ENCODE measurements at places on chromosomes 4 and X.

- no peak for DNase-seq
Observed at GRCh38 chr4:183412821-183413220, 31.6 kb upstream of the CDKN2AIP start.

GRCh38 chr4:1365271-1366178, 18.5 kb downstream of the UVSSA start:
- DNase-seq: no peak

DNA sequence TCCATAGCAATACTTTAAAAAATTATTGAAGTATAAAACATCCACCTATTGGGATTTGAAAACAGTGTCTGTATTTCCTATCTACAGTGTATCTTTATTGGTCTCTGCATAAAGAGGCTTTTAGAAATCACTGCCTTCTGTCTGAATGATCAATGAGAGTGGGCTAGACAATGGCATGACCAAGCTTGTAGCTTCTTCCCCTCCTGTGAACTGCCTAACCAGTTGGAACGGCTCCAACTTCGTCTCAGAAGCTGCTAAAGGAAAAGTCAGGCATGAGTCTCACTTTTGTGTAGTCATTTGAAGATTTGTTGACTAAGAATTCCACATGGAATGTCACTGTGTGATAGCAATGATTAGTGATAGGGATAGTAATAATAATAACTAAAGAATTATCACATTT, 64.2 kb downstream of the INTS12 start:
- DNase-seq: no peak

GRCh38 chrX:150058728-150059127, 120.4 kb upstream of the EOLA2 start:
- DNase-seq: no peak

DNA sequence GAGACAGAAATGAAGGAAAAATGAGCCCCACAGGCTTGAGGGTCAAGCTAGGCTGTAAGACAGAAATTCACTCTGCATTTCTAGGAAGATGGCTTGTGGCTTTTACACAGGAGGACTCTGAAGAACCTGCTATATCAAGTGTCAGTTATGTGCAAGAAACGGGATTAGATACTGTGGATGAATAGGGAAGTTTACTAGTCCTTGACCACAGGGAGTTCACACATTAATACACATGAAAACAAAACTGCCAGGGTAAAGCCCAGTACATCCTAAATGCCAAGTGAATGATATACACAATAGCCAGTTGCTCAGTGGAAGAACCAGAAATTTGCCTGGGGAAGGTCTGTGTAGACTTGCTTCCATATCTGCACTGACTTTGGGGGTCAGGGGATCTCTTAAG, 53.5 kb downstream of the TMEM131L start:
- DNase-seq: no peak

GRCh38 chr4:170122252-170122651, 32.5 kb upstream of the AADAT start:
- no peak for DNase-seq

- DNase-seq: no peak
Observed at GRCh38 chr4:160286051-160286450, 1183.2 kb downstream of the RAPGEF2 start.

DNA sequence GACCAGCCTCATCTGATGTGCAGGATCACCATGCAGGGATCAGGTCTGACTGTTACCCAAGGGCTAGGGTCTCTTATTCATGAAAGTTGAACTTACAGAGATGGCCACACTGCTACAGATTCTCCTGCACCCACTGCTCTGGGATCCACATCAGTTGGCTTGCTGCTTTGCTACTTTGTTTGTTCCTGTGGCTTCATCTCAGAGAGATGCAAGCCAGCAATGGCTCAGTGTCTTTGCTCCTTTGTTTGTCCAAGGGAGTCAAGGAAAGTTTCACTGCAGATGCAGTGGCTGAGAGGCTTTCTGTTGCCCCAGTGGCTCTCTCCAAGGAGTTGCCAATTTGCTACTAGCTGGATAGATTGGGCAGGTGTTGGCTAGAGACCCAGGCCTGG, 70.3 kb upstream of the UGT2B7 start:
- no peak for DNase-seq

DNA sequence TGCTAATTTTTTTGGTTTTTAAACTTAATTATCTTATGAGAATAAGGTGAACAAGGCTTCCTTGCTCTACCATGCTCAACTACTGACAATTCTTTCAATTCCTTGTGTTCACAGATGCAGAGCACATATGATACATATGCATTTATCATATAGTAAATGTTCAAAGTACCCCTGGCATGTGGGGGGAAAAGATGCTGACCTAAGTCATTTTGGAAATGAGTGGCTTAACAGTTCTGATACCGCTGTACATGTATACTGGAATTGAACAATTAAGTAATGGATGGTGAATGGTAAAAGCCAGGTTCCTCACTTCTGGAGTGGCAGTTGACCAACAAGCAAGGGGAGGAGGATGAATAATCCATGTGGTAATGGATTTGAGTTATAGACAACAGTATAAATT, 149.6 kb downstream of the NAF1 start:
- DNase-seq: no peak

DNA sequence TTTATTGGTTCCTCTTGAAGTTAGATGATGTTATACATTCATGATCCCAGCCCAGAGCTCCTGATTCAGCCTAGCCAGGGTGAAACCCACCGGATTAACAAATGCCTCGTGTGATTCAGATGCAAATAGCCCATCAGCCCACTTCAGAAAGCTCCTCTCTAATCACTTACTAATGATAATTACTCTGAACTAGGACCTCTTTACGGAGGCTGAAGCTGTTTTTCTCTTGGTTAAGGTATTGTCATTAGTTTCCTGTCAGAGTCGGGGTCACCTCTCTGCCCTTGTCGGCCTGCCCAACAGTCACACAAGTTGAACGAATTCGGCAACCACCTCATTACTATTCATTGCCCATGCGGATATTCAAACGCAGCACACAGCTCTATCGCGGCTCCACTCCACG, 36.6 kb downstream of the ZFP42 start:
- DNase-seq: no peak

DNA sequence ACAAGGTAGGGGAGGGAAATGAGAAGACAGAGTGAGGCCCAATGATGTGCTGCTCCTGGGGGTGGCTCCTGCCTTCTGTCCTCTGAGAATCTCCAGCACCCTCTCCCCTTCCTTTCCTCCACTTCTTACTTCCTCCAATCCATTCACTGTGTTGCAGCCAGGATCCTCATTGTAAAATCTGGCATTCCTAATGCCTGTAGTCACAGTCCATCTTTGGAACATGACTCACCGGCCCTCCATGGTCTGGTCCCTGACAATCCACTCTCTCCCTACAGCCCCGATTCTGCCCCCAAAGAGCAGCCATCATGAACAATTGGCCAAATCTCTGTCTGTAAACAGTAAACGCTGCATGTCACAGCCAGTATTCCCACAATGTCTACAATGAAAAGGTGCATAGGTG, 72.9 kb downstream of the CLNK start:
- DNase-seq: no peak

DNA sequence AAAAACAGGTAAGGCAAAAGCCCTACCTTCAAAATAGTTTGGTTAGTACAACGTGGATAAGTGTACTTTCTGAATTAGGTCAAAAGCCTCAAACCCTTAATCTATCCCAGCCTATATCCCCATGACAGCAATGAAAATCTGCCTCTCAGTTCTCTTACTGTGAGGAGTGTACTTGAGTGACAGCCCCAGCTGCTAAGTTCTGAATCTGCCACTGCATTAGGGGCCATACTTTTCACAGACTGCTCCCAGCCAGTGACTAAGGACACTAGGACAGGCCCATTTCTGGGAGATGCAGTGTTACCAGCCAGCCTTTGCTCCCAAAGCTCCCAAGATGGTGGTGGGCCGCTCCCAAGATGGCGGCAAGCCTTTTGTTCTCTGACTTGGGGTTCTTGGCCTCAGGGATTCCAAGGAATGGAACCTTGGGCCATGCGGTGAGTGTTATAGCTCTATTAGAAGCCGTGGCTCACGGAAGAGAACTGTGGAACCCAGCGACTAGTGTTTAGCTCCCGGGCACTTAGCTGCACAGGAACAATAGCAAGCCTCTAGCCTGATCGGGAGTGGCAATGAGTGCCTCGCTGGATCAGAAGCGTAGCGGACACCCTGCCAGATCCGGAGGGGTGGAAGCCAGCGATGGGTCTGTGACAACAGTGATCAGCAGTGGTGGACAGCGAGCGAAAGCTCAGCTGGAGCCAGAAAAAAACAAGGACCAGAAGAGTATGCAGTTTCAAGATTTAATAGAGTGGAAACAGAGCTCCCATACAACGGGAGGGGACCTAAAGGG, 175.6 kb upstream of the NRK start:
- no peak for DNase-seq

- no peak for DNase-seq
Observed at GRCh38 chr4:61648264-61648663, 448.1 kb downstream of the ADGRL3 start.

GRCh38 chr4:170306208-170306607, 216.5 kb upstream of the AADAT start:
- no peak for DNase-seq

- no peak for DNase-seq
Observed at GRCh38 chr4:142141224-142141623, 504.8 kb downstream of the IL15 start.

DNA sequence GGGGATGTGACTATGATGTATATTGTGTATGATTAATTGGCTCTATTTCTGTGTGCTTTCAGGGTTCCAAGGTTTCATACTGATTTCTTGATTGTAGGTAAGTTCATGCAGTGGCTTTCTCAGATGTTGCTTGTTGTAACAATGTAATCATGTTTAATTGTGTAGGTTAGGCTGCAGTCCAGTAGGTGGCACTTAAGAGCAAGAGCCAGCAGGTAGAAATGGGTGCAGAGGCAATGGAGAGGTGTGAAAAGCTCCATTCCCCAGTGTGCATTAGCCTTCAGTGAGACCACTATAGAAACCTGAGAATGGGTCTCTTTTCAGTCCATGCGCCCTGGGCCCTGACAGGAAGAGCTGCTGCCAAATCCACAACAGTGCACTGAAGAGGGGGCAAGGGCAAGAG, 28.2 kb downstream of the DCAF12L2 start:
- no peak for DNase-seq

DNA sequence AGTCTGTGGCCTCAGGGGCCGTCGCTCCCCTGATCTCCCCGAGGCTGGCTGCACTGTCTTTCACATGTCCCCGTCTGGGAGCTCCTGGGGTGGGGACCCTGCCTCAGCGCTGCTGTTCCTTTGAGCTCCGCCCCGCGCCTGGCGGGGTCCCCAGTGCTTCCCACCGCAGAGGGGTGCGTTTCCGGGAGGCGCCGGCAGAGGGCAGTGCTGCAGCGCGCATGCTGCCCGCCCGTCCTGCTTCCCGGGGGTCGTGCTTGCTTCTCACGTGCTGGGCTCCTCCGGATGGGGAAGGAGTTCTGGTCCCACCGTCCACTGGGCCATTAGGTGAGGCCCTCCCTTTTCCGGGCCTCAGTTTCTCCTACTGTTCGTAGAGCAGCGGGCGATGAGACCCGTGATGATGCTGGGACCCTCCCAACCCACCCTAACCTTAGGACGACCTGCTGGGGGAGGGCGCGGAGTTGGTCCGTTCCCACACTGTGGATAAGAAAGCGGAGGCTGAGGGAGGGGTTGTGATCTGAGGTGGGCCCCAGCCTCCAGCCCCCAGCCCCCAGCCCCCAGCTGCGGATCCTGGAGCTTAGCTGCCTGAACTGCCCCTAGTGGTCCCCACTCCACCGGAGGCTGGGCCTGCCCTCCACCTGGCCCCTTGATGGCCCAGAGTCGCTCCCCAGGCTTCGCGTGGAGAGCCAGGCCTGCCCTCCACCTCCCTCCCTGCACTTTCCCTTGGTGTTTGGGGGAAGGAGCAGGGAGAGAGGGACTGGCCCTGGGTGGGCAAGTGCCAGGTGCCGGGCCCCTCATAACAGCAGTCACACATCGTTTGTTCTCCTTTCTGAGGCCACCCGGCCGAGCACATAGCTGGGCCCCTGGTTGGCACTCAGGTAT, 15.3 kb downstream of the CPZ start:
- DNase-seq: peak; percentile 43

- no peak for DNase-seq
Observed at GRCh38 chrX:136262243-136262642, 11.0 kb upstream of the MAP7D3 start.

- DNase-seq: no peak
Observed at GRCh38 chr4:186010821-186011220, 58.1 kb upstream of the TLR3 start.

DNA sequence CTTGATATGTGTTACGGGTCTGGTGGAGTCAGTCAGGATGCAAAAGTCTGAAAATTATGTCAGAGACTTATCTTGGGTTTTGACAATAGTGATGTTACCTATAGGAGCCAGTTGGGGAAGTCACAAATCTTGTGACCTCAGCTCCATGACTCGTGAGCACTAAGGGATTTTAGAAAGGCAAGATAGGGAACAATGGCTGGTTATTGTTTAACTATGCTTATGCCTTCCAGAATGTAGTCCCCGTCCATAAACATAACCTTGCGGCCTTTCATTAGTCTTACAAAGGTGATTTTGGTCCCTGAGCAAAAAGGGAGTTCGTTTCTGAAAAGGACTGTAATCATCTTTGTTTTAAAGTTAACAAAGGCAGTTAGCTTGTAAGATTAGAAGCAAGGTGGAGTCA, 23.9 kb upstream of the GATB start:
- DNase-seq: no peak

DNA sequence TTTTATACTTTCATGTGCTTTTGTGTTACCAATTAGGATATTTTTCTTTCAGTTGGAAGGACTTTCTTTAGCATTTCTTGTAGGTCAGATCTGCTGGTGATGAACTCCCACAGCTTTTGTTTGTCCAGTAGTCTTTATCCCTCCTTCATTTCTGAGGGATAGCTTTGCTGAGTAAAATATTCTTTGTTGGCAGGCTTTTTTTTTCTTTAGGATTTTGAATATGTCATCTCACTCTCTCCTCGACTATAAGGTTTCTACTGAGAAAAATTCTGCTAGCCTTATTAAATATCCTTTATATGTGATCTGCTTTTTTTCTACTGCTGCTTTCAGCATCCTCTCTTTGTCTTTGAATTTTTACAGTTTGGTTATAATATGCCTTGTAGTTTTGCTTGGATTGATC, 49.6 kb upstream of the POF1B start:
- DNase-seq: no peak

DNA sequence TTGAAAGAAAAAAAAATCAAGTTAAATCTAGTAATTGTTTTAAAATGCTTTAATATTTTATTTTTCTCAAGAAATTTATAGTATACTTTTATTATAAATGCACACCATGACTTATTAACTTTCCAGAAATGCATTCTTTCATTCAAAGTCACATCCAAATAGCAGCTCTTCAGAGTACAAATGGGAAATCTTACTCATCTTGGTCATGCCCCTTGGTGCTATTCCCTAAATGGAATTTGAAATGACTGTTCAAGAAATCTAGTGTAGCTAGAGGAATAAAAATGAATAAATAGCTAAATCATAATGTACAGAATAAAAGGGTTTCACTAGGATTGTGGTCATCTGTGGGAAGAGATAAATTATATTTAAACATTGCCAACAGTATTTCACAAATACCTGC, 1139.7 kb downstream of the PCDH18 start:
- no peak for DNase-seq

DNA sequence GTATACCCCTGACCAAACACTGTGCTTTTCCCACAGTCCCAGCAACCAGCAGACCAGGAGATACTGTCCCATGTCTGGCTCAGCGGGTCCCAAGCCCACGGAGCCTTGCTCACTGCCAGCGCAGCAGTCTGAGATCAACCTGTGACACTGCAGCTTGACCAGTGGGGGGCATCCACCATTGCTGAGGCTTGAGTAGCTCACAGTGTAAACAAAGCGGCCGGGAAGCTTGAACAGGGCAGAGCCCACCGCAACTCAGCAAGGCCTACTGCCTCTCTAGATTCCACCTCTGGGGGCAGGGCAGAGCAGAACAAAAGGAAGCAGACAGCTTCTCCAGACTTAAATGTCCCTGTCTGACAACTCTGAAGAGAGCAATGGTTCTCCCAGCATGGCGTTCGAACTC, 58.1 kb downstream of the SLC10A6 start:
- no peak for DNase-seq

GRCh38 chrX:22349116-22349515, 76.4 kb downstream of the CBLL2 start:
- no peak for DNase-seq
